Activated naive CD4-positive, alpha-beta T cell treated with anti-CD3 and anti-CD28 coated beads, Interleukin-2, amount 10 ng/mL, durations not matched to agents 7 days and 5 days (primary cell): ENCODE measurements at places on chromosomes 1 and 21.
A peak's percentile ranks its signal among the peaks of the same experiment; 100 is the strongest.

GRCh38 chr1:194474701-194475100 lies 1288.3 kb upstream of the B3GALT2 start:
- no peaks in the 10 kb centered on the region for H3K4me1 ChIP-seq
- H3K27ac ChIP-seq = no peak overlapping the region
- DNase-seq = no peak
- no peaks in the 10 kb centered on the region for H3K36me3 ChIP-seq
- H3K27me3 ChIP-seq = no peaks in the 10 kb centered on the region

GRCh38 chr1:54763816-54764132 lies 549 bp downstream of the PARS2 start:
- H3K36me3 ChIP-seq = no peaks in the 10 kb centered on the region
- peaks cover 19% of the 10 kb centered on the region for H3K4me1 ChIP-seq

- H3K4me1 ChIP-seq = peaks cover 21% of the 10 kb centered on the region
- no peak overlapping the region for H3K27ac ChIP-seq
- no peak overlapping the region for H3K4me3 ChIP-seq
- peaks cover 34% of the 10 kb centered on the region for H3K27me3 ChIP-seq
These were observed 72.8 kb downstream of the MORN1 start for GRCh38 chr1:2318314-2319278.

GRCh38 chr1:84668185-84668584 lies 22.1 kb downstream of the SSX2IP start:
- H3K27ac ChIP-seq = no peak overlapping the region
- H3K36me3 ChIP-seq = peaks cover 8% of the 10 kb centered on the region
- H3K4me3 ChIP-seq = no peak overlapping the region
- DNase-seq = no peak
- no peaks in the 10 kb centered on the region for H3K27me3 ChIP-seq

DNA sequence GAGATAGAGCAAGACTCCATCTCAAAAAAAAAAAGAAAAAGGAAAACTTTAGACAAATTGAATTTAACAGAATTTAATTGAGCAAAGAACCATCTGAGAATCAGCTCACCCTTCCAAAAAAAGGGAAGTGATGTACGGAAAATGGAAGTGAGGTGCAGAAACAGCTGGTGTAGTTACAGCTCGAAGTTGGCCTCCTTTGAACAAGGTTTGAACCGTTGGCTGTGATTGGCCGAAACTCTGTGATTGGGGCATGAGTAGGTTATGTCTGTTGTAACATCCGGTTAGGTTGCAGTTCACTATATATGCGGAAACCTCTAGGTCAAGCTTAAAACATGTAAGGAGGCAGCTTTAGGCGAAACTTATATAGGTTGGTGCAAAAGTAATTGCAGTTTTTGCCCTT lies 97.9 kb upstream of the KIF26B start:
- no peaks in the 10 kb centered on the region for H3K36me3 ChIP-seq
- peaks cover 4% of the 10 kb centered on the region for H3K27me3 ChIP-seq
- H3K4me1 ChIP-seq = peaks cover 8% of the 10 kb centered on the region

DNA sequence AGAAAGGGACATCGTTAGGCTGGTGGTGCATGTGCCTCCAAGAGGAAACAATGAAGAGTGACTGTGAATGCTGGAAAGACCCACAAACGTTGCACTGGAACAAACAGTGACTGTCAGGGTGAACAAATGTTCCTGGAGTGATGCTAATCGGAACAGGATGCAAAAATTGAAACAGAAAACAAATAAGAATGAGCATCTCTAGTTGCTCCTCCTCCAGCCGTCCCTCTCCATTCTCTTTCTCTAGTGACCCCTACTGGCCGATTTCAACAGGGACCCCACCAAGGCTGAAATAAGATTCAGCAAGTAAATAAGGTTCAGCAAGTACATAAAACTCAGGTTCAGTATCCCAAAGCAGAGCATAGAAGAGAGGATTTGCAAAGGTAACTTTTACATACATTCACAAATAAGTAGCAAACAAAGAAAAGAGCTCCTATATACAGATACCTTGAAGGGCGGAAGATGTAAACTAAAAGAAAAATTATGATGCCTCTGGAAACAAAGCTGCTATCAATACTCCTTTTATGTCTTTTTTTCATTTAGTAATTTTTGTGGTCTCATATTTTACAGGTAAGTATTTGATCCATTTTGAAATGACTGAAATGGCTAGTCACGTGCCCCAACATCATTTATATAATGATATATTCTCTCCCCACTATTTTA lies 836.1 kb upstream of the ADAMTS5 start:
- no peaks in the 10 kb centered on the region for H3K27me3 ChIP-seq
- H3K4me1 ChIP-seq = no peaks in the 10 kb centered on the region
- no peak overlapping the region for H3K4me3 ChIP-seq
- no peak overlapping the region for H3K27ac ChIP-seq
- H3K36me3 ChIP-seq = no peaks in the 10 kb centered on the region

- H3K4me1 ChIP-seq = peaks cover 37% of the 10 kb centered on the region
- no peak for DNase-seq
- peaks cover 19% of the 10 kb centered on the region for H3K27me3 ChIP-seq
- H3K27ac ChIP-seq = no peak overlapping the region
These were observed 1.7 kb upstream of the LAMB3 start for GRCh38 chr1:209653915-209654351.

DNA sequence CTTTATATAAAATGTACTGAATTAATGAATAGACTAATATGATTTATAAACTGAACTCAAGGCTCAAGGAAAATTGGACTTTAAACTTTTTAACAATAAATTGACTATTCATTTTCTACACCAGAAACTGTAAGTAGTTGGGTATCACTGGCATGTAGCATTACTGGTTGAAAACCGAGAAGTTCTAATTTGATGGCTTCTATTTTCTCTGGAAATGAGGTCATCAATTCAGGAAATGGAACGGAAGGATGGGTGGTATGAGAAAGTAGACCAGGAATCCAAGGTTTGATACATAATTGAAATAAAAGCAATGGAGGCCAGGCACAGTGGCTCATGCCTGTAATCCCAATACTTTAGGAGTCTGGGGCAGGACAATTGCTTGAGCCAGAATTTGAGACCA lies 50.4 kb downstream of the RERE start:
- no peak overlapping the region for H3K4me3 ChIP-seq
- H3K4me1 ChIP-seq = no peaks in the 10 kb centered on the region
- peaks cover 4% of the 10 kb centered on the region for H3K36me3 ChIP-seq
- no peak overlapping the region for H3K27ac ChIP-seq

- no peak overlapping the region for H3K4me3 ChIP-seq
- no peaks in the 10 kb centered on the region for H3K27me3 ChIP-seq
- H3K4me1 ChIP-seq = peaks cover 30% of the 10 kb centered on the region
- peaks cover 7% of the 10 kb centered on the region for H3K36me3 ChIP-seq
These were observed 1.4 kb upstream of the DPH2 start for GRCh38 chr1:43968348-43968948.

- H3K4me1 ChIP-seq = peaks cover 22% of the 10 kb centered on the region
- no peak for DNase-seq
- H3K36me3 ChIP-seq = peaks cover 5% of the 10 kb centered on the region
- H3K27me3 ChIP-seq = peaks cover 24% of the 10 kb centered on the region
- no peak overlapping the region for H3K27ac ChIP-seq
- no peak overlapping the region for H3K4me3 ChIP-seq
These were observed 186.7 kb downstream of the TM2D1 start for GRCh38 chr1:61538228-61538627.

DNA sequence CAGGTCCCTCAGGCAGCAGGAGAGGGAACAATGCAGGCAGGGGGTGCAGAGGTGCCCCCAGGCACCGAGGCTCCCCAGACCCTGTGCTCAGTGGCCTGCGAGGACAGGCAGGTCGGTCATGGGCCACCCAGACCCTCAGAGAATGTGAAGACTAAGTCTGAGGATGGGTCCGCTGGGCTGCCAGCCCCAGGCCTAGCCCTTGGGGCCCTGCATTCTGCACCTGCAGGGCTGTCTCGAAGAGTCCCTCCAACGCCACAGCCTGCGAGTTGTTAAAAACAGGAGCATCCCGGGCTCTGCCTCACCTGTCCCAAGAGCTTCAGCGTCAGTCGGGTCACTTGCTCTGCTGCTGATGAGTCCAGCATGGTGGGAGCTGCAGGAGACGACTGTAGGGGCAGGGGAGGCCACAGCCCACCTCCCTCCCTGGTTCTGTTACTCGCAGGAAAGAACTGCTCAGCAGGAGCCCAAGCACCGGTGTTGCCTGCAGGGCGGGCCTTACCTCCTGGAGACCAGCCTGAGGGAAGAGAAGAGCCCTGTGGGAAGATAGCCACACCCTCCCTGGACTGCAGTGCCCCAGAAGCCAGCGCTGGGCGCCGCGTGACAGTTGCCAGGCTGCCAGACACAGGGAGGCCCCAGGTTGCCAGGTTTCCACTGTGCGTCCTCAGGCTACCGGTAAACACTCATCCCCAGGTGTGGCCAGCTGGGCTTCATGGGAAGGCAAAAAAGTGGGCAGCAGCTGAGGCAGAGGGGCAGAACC lies 5.8 kb downstream of the C21orf58 start:
- no peak overlapping the region for H3K27ac ChIP-seq
- H3K4me1 ChIP-seq = peaks cover 34% of the 10 kb centered on the region
- H3K4me3 ChIP-seq = no peak overlapping the region
- H3K27me3 ChIP-seq = no peaks in the 10 kb centered on the region
- DNase-seq = no peak

GRCh38 chr1:167786502-167786901 lies 64.7 kb downstream of the MPZL1 start:
- no peak for DNase-seq
- no peak overlapping the region for H3K27ac ChIP-seq
- peaks cover 19% of the 10 kb centered on the region for H3K36me3 ChIP-seq
- no peaks in the 10 kb centered on the region for H3K27me3 ChIP-seq

DNA sequence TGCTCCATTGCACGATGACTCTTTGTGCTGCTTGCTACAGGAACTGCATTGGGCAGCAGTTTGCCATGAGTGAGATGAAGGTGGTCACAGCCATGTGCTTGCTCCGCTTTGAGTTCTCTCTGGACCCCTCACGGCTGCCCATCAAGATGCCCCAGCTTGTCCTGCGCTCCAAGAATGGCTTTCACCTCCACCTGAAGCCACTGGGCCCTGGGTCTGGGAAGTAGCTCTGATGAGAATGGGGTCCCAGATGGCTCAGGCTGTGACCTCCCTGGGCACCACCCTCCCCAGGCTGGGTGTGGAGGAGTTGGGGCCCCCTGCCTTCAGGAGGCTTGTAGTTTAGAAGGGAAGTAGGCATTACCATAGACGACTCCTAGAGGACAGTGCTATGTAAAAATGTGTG lies 19.7 kb downstream of the CYP4B1 start:
- H3K4me3 ChIP-seq = no peak overlapping the region
- H3K27me3 ChIP-seq = peaks cover 24% of the 10 kb centered on the region
- H3K4me1 ChIP-seq = no peaks in the 10 kb centered on the region
- DNase-seq = no peak

DNA sequence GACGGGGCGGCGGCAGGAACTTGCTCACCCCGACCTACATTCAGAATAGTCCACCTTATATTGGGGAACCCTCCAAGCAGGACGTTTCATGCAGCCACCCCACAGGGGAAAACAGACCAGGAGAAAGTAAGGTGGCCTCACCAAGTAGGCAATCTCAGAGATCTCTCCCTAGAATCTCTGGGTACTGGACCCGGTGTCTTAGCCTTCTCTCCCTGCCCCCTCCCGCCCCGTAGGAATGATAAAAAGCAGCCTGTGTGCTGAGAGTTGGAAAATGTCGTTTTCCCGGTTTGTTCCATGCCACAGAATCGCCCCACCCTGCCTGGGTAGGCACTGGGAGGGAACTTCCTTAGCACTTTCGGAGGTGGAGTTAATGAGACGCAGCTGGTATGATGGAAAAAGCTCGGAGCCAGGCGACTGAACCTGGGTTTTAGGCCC lies 789 bp upstream of the PTPN14 start:
- peaks cover 70% of the 10 kb centered on the region for H3K27me3 ChIP-seq
- peaks cover 13% of the 10 kb centered on the region for H3K4me1 ChIP-seq
- H3K4me3 ChIP-seq = peak overlapping the region; percentile 62
- H3K36me3 ChIP-seq = no peaks in the 10 kb centered on the region
- H3K27ac ChIP-seq = no peak overlapping the region

DNA sequence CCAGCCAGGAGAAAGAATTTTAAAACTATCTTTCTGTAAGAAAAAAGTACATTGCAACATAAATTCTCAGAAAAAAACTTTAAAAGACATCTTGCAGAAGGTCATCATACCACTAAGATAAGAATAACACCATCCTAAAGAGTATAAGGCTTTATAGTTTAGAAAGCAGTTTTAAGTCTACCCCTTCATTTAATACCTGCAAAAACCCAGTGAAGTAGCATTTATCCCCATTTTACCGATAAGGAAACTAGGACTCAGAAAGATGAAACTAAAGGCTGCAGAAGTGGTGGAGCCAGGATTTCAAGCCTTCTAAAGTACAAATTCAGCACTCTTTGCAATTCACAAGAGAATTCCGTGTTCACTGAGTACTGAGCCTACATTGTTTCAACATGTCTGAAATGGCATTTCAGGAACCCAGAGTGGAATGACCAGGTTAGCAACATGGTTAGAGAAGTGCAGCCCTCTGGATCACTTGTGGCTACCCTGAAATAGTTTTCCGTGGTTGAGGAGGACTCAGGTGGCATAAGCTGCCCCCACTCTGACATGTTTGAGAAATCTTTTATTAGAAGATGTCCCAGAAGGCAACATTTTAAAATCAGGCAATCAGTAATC lies 6.7 kb downstream of the MYCL start:
- no peaks in the 10 kb centered on the region for H3K4me1 ChIP-seq
- DNase-seq = no peak
- no peak overlapping the region for H3K27ac ChIP-seq
- H3K4me3 ChIP-seq = no peak overlapping the region

GRCh38 chr1:38287036-38287435 lies 240.4 kb upstream of the POU3F1 start:
- no peak overlapping the region for H3K27ac ChIP-seq
- no peaks in the 10 kb centered on the region for H3K36me3 ChIP-seq
- H3K4me3 ChIP-seq = no peak overlapping the region
- H3K4me1 ChIP-seq = no peaks in the 10 kb centered on the region
- no peak for DNase-seq

- DNase-seq = no peak
- H3K36me3 ChIP-seq = no peaks in the 10 kb centered on the region
- no peak overlapping the region for H3K4me3 ChIP-seq
- H3K27me3 ChIP-seq = no peaks in the 10 kb centered on the region
- H3K27ac ChIP-seq = no peak overlapping the region
These were observed 175.6 kb downstream of the SIPA1L2 start for GRCh38 chr1:232454227-232454886.

GRCh38 chr1:241136389-241136788 lies 220.6 kb downstream of the RGS7 start:
- no peaks in the 10 kb centered on the region for H3K36me3 ChIP-seq
- H3K4me3 ChIP-seq = no peak overlapping the region
- H3K27me3 ChIP-seq = no peaks in the 10 kb centered on the region
- DNase-seq = no peak
- no peak overlapping the region for H3K27ac ChIP-seq

DNA sequence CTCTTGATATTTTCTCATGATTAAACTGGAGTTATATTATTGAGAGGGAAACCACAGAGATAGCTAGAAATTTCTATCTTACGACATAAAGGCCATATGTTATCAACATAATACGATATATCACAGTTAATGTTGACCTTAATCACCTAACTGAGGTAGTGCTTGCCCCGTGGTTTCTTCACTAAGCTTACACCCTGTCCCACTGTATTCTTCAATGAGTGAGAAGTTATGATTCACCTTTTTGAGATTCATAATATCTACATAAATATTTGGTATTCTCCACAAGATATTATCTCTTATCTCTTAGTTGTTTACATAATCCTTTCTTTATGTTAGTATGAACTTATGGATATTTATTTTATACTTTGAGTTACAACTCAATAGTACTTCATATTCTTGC lies 1714.1 kb downstream of the BRINP3 start:
- H3K27ac ChIP-seq = no peak overlapping the region
- H3K4me3 ChIP-seq = no peak overlapping the region
